ENCODE measurements at places on chromosomes 16 and 17.

DNA sequence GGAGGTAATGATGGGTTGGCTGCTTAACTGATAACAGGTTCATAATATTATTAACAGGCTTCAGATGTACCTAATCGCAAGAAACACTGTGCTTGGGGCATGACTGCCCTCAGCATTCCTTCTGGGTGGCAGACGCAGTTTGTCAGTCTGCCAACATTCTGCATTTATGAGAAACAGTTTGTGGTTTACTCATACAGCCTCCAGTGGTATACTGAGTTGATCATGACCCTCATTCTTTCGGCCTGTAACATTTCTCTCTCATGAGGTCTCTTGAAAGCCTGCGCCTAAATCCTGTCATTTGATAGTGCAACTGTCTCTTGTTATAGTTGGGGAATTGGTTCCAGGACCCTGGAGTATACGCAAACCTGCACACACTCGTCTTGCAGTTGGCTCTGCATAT, 4.9 kb upstream of the RUSF1 start:
- DNase-seq = no peak

- DNase-seq = no peak
Observed at GRCh38 chr16:53913099-53913870, 209.3 kb downstream of the FTO start.

DNA sequence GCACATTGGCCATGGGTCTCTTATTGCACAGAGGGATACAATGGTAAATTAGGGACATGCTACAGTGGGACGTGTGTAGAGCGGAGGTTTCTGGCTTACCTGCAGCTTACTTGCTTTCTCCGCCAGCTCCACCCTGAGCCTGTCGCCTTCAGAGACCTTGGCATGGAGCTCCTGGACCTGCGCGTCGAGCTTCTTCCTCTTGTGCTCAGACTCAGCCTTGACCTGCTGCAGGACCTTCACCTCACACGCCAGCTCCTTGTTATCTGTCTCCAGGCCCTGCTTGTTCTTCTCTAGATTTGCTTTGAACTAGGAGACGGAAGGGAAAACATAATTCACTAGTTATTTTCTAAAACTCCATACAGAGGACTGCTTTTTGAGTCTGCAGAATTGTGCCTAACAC, 63.5 kb downstream of the NDEL1 start:
- DNase-seq = no peak

DNA sequence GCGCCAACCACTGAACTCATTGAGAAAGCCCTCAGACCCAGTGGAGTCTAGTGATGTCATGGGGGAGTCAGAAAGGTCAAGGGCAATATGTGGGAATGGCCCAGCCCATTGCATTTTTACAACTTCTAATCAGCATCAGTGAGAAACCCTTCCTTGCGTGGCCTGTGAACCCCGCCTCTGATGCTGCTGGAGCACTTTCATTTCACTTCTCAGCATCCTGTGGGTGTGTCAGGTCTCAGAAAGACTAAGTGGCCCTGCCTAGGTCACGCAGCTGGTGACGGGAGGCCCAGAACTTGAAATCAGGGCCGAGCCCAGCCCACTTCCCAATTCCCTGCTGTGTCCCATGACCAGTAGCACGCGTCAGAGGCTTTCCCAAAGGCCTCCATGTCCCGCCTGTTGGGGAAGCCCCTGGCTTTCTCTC, 6.1 kb downstream of the DNAI2 start:
- no peak for DNase-seq

DNA sequence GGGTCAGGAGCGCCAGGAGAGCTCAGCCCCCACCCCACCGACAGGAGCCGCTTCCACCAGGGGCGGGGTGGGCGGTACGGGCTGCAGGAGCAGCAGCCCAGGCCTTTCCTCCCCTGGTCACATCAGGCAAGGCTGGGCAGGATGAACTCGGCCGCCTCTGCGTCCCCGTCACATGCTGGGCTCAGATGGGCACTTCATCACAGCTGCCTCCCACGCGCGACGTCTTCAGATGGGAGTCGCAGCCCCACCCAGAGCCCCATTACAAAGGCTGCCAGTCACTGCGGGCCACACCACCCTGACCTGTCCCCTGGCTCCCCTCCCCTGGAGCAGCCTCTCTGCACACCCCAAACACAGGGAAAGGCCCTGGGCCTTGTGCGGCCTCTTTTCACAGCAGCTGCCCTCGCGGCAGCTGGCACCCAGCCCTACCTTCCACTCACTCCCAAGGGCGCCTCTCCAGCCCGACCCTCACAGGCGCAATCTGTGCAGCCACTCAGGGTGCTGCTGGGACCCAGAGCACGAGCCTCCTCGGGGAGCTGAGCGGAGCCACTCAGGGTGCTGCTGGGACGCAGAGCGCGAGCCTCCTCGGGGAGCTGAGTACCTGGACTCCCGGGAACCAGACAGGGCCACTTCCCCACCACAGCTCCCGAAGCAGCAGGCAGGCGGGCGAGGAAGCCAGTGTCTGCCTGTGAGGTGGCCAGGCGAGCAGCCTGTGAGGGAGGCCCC, 4.7 kb downstream of the ZNF598 start:
- no peak for DNase-seq

- DNase-seq = no peak
Observed at GRCh38 chr17:38870259-38871165, 654 bp downstream of the LASP1 start.

DNA sequence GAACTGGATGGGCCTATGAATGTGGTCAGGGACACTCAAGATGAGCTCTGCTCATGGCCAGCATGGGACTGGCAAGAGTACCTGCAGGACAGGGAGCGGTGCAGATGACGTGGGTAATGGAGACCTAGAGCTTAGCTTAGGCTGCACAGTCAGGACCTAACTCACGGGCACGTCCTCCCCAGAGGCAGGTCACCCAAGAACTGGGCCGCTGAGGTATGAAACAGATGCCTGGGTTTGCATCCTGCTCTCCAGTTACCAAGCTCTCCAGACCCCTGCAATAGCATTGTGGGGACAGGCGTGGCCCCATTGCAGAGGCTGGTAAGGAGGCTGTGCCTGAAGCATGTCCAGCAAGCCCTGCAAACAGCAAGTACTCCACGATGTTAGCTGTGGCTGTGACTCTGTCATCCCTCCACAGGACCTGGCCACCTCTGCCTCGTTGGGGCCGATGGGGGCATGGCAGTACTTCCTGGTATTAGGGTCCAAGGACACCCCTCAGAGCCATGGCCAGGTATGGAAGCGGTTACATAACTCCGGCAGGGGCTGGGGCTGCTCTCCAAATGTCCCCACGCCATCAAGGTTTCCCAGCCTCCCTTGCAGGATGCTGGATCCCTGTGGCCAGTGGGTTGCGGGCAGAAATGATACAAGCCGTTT, 37.5 kb upstream of the RBFOX3 start:
- no peak for DNase-seq

GRCh38 chr17:7354262-7354843, 603 bp upstream of the TMEM95 start:
- no peak for DNase-seq

GRCh38 chr17:70375813-70376770, 206.8 kb downstream of the KCNJ2 start:
- DNase-seq = no peak

DNA sequence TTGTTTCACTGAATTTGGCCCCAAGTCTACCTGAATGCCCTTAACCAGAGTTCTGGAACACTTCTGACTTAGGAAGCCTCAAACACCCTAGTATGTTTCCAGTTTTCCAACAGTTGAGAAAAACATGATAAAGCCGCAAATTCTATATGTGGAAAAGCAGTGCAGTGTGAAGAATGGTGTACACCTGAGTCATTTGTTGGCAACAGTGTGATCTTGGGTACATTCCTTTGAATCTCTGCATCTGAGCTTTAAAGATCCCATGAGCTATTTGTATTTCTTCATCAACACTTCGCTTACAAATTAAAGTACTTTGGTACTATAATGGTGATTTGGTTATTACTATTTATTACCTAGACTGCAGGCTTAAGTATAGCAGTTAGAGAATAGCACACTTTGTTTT, 93.6 kb upstream of the TBX2 start:
- DNase-seq = no peak

GRCh38 chr16:4283441-4283840, 10.6 kb upstream of the TFAP4 start:
- no peak for DNase-seq

GRCh38 chr16:57862698-57863433, 60.6 kb upstream of the KIFC3 start:
- DNase-seq = no peak

DNA sequence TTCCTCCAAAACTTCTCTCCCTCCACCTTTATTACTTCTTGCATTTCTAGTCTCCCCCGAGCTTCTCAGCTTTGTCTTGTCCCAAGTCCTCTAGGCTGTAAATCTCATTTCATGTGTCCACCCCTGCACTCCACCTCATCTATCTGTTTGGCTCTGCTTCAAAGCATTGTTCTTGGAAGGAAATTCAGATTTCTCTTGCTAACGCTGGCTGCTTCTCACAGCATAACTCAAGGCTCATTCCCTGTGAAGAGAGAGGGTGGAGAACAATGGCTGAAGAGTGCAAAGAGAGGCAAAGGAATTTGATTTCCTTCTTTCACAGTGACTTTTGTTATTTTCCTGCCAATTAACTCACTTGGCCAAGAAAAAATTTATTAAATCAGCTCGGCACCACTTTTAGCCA, 476.5 kb downstream of the TMEM114 start:
- no peak for DNase-seq

DNA sequence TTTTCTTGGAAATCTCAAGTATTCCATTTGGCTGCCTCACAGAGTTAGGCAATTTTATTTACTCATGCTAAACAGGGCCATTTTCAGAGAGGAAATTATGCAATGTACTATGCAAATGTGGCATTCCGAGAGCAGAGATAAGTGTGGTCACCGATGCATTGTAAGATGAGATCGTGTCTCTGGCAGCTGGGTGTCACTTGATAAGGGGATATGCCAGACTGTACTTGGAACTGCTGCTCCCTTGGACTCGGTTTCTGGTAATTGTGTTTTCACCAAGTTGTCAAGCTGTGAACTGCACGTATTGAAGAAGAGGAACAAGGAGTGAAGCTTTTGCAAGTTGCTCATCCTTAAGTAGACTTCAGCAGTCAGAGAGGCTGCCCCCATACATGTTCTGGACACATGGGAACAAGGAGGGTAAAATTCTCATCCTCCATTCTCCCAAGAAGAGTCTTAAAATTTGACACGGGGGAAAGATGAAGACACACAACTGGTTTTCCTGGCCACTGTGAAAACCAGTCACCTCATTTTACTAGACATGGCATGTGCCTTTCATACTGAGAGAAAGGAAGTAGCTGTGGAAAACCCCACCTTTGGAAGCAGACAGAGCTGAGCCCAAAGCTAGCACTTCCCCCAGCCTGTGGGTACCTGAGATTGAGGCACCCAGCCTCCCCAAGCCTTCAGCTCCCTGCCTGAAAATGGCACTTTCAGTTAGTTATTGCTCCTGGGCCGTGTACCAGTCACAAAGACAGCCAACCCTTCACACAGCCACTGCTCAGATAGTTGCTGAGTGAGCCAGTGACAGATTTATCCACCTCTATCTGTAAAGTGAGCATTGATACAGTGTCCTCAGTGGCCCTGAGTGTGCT, 150.7 kb downstream of the SOCS1 start:
- no peak for DNase-seq

DNA sequence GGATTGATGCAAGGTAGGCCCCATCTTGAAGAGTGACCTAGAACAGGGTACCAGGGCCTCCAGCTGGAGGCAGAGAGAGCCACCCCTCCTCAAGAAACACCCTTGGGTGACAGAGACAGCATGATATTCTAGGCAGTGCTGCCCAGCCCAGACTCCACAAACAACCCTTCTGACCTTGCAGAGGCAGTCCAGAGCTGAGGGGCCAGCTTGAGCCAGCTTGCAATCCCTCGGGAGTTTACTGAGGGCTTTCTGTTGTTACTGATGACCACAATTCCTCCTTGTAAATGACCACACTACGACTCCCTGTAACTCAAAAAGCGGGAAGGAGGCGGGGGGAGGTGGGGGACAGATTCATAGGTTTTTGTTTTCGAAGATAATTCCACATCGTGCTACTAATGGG, 18.6 kb upstream of the MNT start:
- no peak for DNase-seq

- no peak for DNase-seq
Observed at GRCh38 chr17:76379275-76379641, 5.2 kb upstream of the SPHK1 start.

DNA sequence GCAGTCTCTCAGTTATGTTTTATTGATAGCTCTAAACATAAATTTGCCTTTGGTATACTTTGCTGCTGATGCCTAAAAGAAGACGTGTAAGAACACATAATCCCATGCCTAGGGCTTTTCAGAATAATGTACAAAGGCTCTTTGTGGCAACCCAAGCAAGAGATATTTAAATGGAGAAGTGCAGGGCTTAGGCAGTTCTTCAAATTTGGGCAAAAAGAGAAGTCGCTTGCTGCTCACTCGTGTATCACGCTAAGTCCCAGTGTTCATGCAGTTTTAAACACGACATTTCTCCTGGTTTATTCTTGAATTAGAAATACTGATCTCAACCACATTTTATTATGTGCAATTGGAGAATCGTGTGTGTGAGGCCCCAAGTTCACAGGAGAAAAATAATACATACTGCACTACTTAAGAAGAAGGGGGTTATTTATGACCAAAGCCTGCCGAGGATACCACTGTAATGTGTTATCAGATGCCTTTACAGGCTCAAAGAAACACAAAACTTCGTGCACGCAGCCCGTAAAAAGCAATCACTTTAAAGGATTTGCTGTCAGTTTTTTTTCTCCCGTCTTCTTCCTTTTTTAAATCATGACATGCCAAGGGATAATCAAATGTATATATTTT, 22.5 kb upstream of the IRX6 start:
- DNase-seq = no peak

DNA sequence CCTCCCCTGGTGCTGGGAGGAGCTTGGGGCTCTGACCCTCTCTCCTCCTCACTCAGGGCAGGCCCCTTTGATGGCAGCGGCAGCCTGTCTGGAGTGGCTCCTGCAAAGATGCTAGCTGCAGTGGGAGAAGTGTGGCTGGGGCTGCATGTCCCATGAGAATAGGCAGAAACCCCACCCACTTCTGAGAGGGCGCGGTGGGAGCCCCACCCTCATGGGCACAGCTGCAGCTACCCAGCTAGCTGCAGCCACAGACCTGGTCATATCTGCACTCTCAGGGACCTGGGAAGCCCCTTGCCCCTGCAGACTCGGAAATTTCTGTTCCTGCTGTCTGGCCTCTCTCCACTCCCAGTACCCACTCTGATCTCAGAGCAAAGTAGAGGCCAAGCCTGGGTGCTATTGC, 72.2 kb upstream of the BRD7 start:
- DNase-seq = no peak

DNA sequence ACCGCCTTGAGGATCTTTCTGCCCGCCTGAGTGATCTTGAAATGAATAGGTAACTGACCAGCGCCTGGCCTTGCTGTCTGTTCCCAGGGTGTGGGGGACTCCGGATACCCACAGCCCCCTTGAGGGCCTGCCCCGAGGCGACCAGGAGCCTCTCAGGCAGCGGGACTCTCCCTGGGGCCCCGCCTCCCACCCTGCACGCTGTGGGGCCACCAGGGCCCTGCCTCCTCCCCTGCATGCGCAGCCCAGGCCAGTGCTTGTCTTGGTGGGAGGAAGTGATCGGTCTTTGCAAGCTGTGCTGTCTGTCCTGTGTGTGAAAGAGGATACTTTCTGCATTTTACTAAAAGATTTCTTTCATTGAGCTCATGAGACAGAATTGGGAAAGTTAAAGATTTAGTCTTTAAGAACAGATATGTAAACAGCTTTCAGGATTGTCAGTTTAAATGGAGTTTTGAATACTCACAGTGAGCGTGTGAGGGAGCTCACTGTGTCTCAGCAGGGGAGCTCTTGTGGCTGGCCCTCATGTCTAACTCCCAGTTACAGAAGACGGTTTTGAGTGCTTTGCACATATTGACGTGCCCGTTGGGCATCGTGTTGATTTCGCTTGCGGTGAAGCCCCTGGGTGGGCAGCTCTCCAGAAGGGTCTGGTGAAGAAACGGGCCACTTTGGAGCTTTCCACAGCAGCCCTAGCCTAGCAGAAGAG, 36.1 kb upstream of the CAPN15 start:
- no peak for DNase-seq

GRCh38 chr17:2564877-2565276, 28.6 kb upstream of the PAFAH1B1 start:
- no peak for DNase-seq
